ENCODE measurements at places on chromosomes 6 and 20. TPM values are rescaled to one million over a fixed set of nuclear protein-coding genes. Genes with fewer than 3 reads are reported as not detected.

Gene TBXT
- total RNA-seq = not detected

DNA sequence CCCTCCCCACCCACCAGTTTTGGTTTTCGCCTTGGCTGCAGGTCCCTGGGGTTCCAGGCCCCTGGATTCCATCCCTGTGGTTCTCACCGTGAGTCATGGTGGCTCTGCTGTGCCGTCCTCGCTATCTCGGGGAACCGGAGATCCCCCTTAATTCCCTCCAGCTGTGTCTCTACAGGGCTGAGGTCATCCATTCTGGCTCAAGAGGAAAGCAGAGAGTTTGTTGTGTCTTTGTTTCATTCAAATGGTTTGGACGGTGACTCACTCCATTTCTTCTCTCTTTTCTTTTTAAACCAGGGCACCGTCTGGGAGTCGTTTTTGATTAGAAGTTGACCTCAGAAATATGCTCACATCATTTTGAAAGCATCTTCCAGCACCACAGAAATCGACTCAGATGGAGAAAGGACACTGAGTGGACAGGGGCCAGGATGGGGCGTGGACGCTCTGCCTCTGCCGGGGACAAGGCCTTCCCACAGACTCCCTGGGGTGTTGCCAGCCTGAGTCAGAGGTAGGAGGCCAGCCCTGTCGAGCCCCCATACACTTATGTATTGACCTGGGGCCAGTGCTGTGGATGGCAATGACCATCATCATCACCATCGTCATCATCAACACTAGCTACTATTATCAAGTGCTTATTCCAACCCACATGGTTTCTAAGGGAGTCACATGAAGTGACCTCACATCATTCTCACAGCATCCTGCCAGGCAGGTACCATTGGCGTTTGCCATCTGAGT, 176.2 kb downstream of the NFATC2 start:
- DNase-seq = no peak

GRCh38 chr6:150932996-150933395, 67.5 kb downstream of the MTHFD1L start:
- DNase-seq = no peak

GRCh38 chr6:152669895-152670294, 27.8 kb upstream of the MYCT1 start:
- no peak for DNase-seq

- DNase-seq = no peak
Measured at GRCh38 chr6:116096979-116097816, 3.5 kb upstream of the NT5DC1 start.

DNA sequence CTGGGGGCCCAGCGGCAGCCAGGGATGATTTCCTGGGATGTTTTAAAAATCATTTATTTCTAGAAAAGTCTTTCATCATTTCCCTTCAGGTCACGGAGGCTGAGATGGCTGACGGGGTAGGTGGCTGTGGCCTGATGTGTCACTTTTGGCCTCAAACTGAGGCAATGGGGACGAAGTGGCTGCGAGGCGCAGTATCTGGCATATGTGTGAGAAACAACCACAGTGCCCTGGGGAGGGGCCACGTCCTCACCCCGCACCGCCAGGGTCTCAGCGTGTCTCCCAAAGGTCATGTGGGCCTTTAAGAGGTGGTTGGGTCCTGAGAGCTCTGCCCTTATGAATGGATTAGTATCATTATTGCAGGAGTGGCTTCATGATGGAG, 120.0 kb downstream of the CEBPB start:
- DNase-seq = no peak

DNA sequence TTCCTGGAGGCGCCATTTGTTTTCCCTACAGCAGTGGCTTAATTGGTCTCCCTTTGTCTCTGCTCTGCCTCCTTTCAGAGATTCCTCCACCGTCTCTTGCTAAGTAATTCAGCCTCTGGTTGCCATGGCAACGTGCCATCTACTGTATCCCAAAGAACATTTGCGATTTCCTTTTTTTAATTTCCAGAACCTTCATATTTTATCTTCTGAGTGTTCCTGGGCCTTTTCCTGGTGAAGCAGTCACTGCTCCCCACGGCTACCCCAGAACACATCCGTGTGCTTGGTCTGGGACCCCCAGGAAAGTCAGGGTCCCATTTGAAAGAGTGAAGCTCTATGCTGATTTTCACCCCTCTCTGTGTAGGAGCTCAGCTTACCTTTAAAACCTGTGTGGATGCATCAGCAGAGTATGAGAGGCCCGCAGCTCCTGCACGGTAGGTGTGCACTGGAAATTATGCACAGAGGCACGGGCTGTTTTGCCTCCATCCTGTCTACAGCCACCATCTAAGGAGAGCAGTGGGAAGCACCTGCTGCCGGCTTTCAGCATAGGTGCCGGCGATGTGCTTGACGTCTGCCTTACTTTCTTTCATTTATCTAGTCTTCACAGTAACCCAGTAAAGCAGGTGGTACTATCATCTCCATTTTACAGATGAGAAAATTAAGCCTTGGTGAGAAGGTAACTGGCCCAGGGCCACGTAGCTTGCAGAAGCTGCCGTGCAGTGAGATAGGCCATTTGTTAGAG, 122.8 kb downstream of the SYCP2 start:
- no peak for DNase-seq
